Glomerular endothelial cell (primary cell): ENCODE measurements at places on chromosomes 2 and 18.

- no peak for DNase-seq
These were observed 151.0 kb downstream of the PMAIP1 start for GRCh38 chr18:60050821-60051220.

GRCh38 chr2:190451561-190452176 is 43.5 kb downstream of the MFSD6 start:
- no peak for DNase-seq

DNA sequence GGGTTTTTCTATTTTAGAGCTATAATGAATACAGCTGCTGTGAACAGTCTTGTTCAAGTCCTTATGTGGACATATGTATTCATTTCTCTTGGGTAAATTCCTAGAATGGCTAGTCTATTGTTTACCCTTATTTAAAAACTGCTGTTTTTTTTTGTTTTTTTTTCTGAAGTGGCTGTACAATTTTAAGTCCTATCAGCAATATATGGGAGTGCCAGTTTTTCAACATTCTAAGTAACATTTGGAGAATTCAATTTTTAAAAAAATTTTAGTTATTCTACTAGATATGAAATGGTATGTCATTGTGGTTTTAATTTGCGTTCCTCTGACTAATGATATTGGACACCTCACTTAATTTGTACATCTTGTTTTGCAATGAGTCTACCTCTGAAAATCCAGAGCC is 349.7 kb downstream of the SATB2 start:
- DNase-seq = no peak

GRCh38 chr18:21741562-21742314 is 1.1 kb downstream of the MIB1 start:
- no peak for DNase-seq

DNA sequence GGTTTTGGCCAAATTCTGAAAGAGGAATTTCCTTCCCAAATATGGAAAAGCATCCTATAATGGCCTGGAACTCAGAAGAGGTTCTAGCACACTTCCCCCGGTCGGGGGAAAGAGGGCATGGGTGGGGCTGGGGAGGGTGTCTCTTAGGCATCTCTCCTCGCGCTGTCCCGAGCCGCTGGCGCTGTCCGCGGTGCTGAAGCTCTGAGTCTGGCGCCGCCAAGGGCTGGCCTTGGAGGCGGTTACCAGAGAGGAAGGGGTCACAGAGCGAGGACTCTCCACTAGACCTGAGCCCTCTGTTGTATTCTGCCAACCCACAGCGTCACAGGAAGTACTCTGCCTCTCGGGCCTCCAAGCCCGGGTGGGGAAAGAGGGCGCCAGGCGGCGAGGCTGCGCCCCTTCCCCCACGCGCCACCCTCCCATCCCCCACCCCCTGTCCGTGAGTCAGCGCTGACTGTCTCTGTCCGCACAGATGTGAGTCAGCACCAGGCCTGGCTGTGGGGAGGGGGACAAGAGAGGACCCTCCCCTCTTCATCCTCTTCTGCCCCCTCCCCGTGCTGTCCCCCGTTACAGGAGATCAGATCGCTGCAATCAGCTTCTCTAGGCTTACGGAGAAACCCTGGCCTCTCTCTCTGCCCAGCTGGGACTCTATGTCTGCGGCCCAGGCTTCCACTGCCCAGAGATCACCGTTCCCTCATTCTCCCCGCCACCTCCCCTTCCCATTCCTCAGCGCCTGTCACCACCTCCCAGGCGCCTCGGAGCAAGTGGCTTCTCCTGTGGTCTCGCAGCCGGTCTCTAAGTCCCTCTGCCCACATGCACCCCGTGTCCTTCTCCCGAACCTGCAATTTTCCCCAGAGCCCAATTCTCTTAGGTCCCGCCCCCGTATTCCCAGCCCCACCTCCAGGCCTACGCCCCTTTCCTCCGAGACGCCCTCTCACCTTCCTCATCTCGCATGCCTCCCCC is 779 bp downstream of the PTPRN start:
- no peak for DNase-seq

- no peak for DNase-seq
These were observed 27.1 kb upstream of the KLF11 start for GRCh38 chr2:10016001-10016801.

- no peak for DNase-seq
These were observed at the start of gene SH2D6 for GRCh38 chr2:85418132-85419008. Gene SH2D6 (plus strand): TSS chr2:85418714. CDS start chr2:85429466, 10,752 bp downstream.

DNA sequence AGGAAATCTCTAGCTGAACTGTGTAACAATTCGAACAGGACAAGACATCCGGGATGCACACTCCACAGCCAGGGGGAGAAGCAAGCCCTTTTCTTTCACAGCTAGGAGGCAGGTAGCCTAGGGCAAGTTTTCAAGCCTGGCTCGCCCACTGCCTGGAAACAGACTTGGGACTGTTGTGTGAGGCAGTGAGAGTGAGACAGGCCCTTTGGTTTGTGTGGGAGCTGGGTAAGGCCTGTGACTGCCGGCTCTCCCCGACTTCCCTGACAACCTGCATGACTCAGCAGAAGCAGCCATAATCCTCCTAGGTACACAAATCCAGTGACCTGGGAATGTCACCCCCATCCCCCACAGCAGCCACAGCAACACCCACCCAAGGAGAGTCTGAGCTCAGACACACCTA is 179.7 kb downstream of the WDPCP start:
- DNase-seq = no peak

DNA sequence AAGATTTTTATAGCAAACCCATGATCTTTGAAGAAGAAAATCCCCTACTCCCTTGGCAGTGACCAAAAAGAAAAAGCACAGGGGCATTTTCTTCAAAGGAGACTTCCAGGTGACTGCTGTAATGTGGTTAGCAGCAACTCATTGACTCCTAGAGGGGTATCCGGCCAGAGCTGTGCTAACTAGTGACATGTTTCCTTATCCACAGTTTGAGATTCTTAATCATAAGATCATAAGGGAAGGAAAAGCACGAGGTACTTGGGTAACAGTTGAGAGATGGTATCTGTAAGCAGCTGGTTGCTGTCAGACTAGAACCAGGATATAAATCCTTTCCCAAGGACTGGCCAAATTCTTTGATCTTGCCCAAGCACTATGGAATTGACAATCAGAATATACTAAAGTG is 124.7 kb downstream of the MREG start:
- no peak for DNase-seq
